ENCODE measurements at places on chromosomes 13 and 19.

DNA sequence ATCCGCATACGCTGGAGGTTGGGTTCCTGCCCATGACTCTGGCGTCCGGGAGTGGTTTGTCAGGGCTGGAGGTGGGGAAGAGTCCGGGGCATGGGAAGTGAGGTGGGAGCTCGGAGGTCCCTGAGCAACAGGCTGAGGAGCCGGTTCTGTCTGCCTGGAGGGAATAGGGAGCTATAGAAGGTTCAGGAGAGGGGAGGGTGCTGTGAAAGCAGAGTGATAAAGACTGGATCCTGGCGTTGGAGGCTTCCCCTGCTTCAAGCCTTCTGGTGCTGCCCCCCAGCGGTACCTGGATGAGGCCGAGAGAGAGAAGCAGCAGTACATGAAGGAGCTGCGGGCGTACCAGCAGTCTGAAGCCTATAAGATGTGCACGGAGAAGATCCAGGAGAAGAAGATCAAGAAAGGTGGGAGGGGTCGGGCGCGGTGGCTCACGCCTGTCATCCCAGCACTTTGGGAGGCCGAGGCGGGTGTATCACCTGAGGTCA lies 2.6 kb downstream of the HMG20B start:
- no peak for DNase-seq

DNA sequence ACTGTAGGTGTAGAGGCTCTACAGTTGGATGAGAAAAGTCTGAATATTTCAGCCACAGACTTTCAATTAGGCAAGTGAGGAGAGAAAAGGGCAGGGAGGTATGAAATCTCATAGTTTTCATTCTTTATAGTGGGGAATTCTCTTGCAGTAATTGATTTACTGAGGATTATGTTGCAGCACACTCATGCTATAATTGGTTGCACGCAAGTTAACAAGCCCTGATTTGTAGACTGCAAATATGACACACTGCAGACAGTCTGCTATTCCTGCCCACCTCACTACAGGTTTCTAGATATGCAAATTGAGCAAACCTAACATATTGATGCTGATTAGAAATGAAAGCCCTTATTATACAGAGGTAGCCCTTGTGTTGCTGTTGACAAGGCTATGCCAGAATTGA lies 139.4 kb downstream of the LHFPL6 start:
- no peak for DNase-seq

GRCh38 chr19:39032063-39032918 lies at the start of gene FBXO27:
TSS of gene FBXO27 (minus strand) at chr19:39032549. CDS start at chr19:39032227, 322 bp downstream.
- peak; percentile 68 for DNase-seq

GRCh38 chr19:23093832-23094231 lies 23.0 kb upstream of the ZNF730 start:
- no peak for DNase-seq

- no peak for DNase-seq
Measured at GRCh38 chr13:85080691-85081090, 718.5 kb downstream of the SLITRK6 start.

GRCh38 chr13:100989392-100989791 lies 314.8 kb upstream of the TMTC4 start:
- DNase-seq: no peak

DNA sequence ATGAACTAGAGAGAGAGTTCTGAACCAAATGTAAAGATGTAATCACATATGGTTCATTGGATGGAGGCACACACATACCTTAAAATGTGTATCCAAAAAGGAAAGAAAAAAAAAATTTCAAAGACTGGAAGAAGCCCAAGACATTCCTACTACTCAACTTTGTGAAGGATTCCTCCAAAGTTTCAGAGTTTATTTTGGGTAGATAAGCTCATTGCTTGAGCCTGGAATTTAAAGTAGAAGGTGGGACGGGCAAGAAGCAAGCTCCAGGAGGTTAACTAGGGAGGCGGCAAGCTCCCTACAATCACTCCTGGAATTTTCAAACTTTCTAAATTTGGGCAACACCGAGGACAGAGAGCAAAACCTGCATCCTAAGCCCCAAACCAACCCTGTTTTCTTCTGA lies 1.9 kb downstream of the TSHZ3 start:
- no peak for DNase-seq

DNA sequence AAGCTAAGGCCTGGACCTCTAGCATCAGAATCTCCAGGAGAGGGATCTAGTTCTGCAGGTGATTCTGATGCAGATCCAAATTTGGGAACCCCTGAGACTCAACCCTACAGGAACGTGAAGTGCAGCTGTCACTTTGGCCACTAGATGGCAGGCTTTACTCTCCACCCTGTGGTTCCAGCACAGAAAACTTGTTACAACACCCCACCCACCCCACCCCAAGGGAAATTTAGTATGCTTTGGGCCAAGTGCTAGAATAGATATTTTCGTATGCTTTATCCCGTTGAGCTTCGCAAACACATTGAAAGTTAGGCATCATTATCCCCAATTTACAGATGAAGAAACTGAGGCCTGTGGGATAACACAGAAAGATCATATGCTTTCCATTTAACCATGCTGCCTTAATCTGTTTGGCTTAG lies 232.0 kb downstream of the B3GLCT start:
- DNase-seq: no peak

DNA sequence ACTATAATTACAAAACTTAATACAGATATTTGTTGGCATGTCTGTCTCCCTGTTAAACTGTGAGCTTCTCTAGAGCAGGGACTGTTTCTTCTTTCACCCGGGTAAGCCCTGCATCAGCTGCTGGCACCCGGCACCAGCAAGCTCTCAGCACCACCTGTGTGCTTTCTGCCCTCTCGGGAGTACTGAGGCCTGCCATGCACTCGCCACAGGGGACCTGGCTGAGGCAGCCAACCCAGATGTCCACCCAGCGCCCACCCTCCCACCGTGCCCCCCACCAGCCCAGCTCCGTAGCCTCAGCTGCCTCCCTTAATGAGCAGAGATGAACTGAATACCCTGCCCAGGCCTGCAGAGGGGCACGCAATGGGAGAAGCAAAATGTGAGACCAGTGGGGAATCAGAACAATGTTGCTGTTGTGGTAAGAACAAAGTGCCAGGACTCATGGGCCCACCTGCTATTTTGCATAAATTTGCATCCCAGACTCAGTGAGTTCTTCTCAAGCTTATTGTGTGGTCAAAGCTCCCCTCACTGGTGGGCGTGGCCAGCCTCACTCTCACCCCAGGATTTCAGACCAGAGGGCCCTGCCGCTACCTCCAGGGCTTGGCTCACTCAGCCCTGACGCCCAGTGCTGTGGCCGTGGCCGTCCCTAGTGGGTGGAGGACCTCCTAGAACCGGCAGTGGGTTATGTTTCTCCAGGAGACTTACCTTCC lies 14.6 kb upstream of the SERPINE3 start:
- no peak for DNase-seq

DNA sequence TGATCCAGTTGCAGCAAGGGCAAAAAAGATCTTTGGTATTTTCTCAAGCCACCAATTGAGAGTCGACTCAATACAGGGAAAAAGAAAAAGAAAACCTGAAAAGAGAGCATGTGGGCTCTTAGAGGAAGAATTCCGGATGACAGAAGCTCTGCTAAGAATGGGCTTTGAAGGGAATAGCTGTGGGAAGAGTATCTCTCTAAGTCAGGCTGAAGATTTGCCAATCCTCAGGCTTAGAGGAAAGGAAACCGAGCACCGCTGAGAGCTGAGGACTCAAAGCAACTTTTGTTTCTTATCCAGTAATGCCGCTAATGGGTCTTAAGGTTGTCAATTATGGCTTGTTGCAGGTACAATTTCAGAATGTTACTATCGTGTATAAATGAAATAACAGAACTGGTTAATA lies 166.4 kb downstream of the EFNB2 start:
- no peak for DNase-seq

DNA sequence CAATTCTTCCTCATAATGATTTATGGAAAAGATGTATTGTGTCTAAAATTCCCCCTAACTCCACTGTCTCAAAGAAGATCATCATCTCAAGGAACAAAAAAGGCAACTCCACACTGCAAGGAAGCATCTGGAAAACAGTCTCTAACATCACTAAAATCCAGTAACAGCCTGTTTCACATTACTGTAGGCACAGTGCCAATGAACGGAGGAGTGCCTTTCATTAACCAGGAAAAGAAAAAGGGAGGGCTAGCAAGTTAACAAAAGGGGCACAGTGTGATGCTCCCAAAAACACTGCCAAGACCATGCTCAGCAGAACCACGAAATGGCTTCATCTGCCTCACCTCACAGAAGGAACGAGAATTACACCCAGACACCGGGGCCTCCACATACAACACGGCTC lies 8.5 kb downstream of the TMTC4 start:
- no peak for DNase-seq

DNA sequence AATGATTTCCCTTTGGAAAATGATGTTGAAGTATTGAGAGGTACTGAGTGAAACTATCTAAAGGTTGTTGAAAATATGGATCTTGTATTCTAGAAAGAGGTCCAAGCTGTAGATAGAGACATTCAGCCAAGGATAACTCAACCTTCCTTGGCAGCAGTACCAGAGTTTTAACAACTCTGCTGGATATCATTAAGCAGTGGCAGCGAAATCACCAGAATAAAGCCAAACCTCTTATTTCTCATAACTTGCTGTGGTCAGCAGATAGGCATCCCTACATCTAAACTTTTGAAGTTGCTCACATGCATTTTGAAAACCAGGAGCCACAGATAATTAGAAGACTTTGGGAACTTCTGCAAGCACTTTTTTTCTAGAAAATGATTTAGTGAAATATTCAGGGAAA lies 559.8 kb downstream of the IRS2 start:
- no peak for DNase-seq

DNA sequence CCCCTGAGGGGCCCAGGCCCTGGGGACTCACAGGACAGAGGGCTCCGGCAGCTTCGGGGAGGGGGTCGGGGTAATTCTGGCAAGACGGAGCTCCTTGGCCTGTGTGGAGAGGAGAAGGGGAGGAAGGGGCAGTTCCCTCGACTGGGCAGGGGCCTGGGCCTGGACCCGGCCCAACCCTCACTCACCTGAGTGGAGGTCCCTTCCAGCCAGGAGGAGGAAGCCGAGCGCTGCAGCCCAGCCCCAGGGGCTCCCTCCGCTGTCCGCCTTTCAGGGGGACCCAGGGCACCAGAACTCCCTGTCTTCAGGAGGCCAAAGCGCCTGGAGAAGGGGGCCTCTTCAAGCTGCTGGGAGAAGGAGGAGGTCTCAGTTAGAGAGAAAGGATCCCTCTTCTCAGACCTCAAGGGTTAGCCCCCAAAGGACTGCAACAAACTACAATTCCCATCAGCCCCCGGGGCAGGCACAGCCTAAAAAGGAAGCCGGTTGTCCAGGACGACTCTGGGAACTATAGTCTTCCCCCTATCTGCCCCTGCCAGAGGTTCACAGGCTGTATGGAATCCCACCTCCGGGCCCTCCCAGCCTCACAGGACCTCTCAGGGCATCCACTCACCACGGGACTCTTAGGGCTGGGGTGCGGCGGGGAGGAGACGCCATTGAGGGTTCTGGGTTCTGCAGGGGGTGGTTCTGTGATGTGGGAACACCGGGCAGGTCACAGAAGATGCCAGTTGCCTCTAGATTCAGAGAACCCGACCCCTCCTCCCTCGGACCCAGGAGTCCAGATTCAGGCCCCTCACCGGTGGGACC lies 19.8 kb downstream of the EPS8L1 start:
- DNase-seq: no peak

DNA sequence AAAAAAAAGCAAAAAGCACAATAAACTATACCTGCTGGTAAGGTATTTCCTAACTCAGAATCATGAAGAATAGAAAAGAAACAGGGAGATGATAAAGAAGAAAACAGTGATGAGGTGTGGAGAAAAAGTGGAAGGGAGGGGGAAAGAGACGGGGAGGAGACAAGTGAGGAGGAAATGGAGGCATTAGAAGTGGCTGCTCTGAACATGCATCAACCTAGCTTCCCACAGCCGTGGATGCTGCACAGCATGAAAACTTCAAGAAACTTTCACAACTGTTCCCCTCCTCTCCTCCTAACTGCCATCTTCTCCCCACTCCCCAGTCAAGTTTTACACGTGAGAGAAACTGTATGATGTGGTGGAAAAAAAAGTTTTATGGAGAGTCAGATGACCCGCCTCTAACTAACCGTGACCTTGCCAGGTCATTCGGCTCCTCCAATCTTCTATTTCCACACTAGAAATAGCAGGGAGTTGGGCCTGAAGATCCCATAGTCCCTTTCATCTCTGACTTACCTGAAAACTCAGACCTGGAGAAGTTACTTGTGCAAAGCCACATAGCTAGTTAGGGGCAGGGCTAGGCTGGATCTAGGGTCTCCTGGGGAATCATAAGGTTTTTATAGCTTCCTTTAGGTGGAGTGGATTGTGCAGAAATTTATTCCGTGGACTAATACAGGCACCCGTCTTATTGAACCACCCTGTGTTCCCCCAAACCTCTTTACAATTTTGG lies 461.9 kb downstream of the KLF5 start:
- DNase-seq: no peak

DNA sequence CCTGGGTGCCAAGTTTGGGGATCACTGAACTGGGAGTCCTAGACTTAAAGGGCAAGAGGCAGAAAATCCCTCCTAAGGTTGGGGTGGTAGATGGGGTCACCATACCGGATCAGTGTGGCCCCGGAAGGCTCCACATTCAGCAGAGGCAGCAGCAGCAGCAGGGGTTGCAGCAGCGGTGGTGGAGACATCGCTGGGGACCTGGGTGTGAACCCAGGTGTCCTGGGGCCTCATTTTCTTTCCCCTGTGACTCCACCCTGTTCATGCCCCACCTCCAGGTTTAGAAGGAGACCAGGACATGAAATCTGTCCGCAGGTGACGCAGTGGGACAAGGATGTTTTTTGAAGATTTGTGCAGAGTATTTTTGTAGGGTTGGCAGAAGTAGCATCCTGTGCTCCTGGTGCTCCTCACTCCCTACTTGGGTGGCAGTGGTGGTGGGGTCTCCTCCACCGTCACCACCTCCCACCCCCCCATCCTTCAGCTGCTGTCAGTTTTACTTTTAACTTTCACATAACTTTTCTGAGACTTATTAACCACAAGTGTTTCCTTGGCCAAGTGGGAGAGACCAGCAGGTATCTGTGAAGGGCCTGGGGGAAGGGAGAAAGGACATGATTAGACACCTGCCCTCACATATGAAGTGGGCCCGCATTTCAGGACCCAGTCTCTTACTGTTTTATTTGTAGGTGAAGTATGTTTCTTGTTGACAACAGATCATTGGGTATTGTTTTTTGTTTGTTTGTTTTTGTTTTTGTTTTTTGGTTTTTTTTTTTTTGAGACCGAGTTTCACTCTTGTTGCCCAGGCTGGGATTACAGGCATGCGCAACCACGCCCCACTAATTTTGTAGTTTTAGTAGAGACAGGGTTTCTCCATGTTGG lies at the start of gene NAPSA:
TSS of gene NAPSA (minus strand) at position 206 of the 873 bp plus-strand sequence. CDS start at position 188, 18 bp downstream.
- DNase-seq: no peak

- no peak for DNase-seq
Measured at GRCh38 chr19:38629568-38629967, 10.6 kb downstream of the EIF3K start.

DNA sequence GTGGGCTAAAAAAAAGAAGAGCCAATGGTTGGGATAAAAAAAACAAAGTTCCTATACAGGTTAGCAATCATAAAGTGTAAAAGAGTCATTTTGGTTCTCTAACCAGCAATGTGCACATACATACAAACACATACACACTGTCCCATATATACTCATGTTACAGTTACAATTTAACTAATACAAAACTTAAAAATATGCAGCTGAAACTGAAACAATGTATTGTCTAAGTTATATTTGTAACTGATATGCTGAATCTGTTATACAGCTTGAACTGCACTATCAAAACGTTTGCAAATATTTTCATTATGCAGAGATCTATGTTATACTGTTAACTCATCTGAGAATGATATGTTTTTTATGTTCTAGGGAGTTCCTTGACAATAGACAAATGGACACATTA lies 173.7 kb downstream of the KLF12 start:
- no peak for DNase-seq

- no peak for DNase-seq
Measured at GRCh38 chr13:98890925-98891324, 86.9 kb downstream of the DOCK9 start.

- DNase-seq: no peak
Measured at GRCh38 chr13:73851104-73851503, 283.1 kb downstream of the KLF12 start.
